Tibial nerve (tissue), 4 donors: ENCODE measurements at places on chromosomes 3 and 15. TPM values are rescaled to one million over a fixed set of nuclear protein-coding genes. Genes with fewer than 3 reads are reported as not detected.
A peak's percentile ranks its signal among the peaks of the same experiment; 100 is the strongest.

Gene AHSG
- total RNA-seq = not detected

Gene FSD2
- total RNA-seq = not detected

Gene ATP13A5
- total RNA-seq = not detected

DNA sequence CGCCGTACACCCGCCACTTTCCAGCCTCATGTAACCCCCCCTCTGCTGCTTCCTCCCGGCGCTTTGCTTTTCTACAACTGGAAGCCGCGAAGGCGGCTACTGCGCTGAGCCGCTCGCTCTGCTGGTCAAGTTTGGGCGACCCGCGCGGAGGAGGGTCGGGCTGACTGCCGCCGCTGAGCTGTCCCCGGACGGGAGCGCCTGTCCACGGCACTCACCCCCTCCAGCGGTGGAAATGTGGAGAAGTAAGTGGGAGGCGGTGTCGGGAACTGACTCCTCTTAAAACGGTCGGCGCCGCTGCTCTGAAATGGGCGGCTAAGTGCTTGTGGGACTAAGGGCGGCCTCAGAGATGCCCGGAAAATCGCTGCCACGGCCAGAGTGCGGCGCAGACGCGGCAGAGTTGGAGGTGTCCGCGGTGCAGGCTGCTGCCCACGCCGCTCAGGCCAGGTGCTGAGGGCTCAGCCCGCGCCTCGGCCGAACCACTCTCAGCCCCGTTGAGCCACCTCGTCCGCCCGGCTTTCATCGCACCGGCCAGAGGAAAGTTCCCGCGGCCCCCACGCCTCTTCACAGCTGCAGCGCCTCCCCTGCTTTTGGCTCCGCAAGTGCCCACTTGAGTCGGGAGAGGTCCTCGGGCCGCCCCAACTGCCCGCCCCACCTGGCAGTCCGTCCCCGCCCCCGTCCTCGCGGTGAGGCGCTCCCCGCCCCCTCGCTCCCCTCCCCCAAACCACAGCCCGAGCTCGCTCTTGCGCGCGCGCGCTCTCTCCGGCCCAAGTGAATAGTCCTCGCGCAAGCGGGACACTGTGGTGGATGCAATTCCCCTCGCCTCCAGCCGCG is at the start of gene EPHA6:
Gene EPHA6, plus strand, starts transcription at position 775 of the 831 bp plus-strand sequence.
- H3K4me3 ChIP-seq = peak within 1 kb of the TSS; percentile 67
- DNase-seq = no peak
- peaks cover 8% of the 10 kb centered on the region for H3K27me3 ChIP-seq
- H3K36me3 ChIP-seq = no peaks in the 10 kb centered on the region
- peaks cover 4% of the 10 kb centered on the region for H3K4me1 ChIP-seq
- no peak within 1 kb of the TSS for H3K27ac ChIP-seq

DNA sequence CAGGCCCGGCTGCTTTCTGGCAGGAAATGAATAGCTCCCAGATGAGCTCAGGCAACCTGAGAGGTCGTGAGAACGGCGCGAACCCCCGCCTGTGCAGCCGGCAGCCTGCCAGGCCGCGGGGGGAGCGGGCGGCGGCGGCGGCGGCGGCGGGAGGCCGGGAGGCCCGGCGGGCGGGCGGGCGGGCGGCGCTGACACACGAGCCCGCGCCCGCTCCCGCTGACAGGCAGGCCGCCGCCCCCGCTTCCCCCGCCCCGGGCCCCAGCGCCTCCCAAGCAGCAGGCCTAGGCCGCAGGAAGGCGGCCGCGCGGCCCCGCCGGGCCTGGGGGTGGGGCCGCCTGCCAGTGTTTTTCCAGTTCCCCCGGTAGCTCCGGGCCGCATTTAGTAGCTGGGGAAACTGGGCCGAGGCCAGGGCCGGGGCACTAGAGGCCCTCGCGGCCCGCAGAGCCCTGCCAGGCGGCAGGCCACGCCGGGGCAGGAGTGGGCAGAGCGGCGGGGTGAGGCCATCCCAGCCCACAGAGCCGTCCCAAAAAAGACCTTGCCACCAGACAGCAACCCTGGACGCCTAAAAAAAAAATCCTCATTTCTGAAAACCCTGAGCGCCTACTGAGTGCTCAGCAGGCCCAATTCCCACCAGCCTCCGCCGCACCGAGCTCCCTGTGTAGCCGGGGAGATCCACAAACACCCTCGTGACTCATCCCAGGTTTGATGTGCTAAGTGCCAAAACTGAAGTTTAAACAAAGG is 5.6 kb downstream of the HES1 start:
- H3K4me1 ChIP-seq = peaks cover 61% of the 10 kb centered on the region
- H3K36me3 ChIP-seq = no peaks in the 10 kb centered on the region
- H3K27ac ChIP-seq = peak overlapping the region; percentile 96
- H3K27me3 ChIP-seq = no peaks in the 10 kb centered on the region
- H3K4me3 ChIP-seq = peak overlapping the region; percentile 49

DNA sequence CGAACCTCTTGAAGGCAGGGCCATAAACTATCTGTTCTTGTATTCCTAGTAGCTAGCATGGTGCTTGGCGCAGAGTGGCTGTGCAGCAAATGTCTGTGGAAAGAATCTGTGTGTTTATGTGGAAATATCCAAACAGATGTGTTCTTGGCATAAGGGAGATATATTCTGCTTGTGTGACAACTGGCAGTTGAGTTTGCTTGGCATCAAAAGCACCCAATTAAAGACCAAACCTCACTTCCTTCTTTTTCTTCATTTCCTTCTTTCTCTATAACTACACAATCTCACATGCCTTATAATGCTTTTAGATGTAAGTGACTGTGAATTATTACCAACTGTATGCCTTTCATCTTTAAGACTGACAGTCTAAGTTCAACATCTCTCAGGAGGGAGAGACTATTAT is 296.5 kb downstream of the SLC9A9 start:
- H3K36me3 ChIP-seq = peaks cover 6% of the 10 kb centered on the region
- no peak for DNase-seq
- no peak overlapping the region for H3K27ac ChIP-seq
- H3K27me3 ChIP-seq = no peaks in the 10 kb centered on the region
- H3K4me3 ChIP-seq = no peak overlapping the region

- H3K4me1 ChIP-seq = peaks cover 68% of the 10 kb centered on the region
- H3K27me3 ChIP-seq = no peaks in the 10 kb centered on the region
- no peak overlapping the region for H3K4me3 ChIP-seq
- DNase-seq = no peak
Measured at GRCh38 chr3:73614419-73614818, 10.3 kb downstream of the PDZRN3 start.
